Nephron progenitor cell (in vitro differentiated cells): ENCODE measurements at places on chromosomes 16 and 17.

GRCh38 chr17:68322630-68323029 lies 31.3 kb downstream of the ARSG start:
- no peak for DNase-seq

DNA sequence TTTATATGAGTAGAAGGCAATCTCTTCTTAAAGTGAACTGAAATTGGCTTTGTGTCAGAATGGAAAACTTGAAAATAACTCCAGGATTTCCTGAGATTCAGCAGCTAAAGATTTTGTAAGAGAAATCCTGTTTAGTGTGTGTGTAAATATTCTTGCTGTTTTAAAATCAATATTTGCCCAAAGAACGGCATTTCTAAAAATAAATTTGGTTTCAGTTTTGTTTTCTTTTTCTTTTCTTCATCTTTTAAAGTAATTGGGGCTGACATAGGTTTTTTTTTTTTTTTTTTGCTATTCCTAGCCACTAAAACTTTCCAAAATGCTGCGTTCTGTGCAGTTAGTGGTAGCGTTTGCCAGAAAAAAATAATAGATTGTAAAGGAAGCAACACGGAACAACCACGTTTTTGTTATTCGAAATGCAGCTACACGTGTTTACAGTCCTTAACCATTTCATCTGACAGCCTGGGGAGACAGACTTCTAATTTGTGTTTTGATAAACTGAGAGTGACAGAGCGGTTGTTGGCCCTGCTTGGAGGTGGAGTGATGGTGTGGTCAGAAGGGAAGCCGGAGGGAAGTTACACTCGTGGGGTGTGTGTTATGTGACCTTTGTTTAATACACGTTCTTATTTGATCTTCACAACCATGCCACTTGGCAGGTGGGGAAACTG lies 21.6 kb upstream of the SMPD3 start:
- DNase-seq, result no peak

DNA sequence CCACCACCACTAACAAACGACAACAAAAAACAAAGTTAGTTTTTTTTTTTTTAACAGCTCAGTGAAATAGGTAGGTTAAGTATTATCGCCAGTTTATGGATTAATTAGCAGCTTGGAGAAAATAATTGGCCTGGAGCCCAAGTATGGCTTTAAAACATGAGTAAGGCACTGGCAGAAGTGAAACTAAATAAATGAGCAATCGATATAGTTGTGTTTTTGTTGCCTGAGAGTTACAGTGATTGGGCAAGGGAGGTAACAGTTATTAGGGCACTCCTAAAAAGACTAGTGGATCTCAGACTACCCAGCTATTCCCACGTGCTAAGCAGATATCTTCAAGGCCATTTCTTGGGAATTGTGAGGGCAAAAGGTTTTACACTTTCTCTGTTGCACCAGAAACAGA lies 2.4 kb downstream of the MLKL start:
- DNase-seq, result no peak

GRCh38 chr17:63926164-63926563 lies 6.0 kb downstream of the CD79B start:
- DNase-seq, result no peak

DNA sequence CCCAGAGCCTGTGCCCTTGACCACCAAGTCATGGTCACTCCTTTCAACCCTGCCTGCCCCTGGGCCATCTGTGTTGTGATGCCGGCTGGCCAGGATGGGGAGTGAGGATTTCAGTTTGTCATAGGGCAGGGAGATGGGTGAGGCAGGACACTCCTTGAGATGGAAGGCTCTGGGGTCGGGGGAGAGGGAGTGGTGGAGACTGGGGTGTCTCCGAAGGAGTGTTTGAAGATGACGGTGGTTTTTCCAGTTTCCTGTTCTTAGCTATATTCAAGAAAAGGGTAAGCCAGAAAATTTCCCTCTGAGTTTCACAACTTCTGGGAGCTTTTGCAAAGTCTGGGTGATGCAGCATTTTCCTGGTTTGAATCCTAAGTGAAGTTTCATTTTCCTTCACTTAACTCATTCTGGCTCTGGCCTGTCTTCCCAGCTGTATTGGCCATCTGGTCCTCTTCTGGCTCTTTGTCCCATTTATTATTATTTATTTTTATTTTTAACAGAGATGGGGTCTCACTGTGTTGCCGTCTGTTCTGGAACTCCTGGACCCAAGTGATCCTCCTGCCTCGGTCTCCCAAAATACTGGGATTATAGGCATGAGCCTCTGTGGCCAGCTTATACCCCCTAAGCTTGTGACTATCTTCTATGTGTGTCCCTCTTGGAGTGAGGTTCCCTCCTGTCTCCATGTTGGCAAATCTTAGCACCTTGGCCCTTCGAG lies 27.7 kb downstream of the ABCC1 start:
- no peak for DNase-seq

GRCh38 chr16:50160495-50161164 lies 7.5 kb downstream of the TENT4B start:
- no peak for DNase-seq
